ENCODE measurements at places on chromosomes 2 and 18.
A peak's percentile ranks its signal among the peaks of the same experiment; 100 is the strongest.

GRCh38 chr2:138373993-138374408 lies 127.6 kb upstream of the SPOPL start:
- peak; percentile 64 for DNase-seq

GRCh38 chr2:86522711-86523110 lies 40.5 kb downstream of the CHMP3 start:
- no peak for DNase-seq

DNA sequence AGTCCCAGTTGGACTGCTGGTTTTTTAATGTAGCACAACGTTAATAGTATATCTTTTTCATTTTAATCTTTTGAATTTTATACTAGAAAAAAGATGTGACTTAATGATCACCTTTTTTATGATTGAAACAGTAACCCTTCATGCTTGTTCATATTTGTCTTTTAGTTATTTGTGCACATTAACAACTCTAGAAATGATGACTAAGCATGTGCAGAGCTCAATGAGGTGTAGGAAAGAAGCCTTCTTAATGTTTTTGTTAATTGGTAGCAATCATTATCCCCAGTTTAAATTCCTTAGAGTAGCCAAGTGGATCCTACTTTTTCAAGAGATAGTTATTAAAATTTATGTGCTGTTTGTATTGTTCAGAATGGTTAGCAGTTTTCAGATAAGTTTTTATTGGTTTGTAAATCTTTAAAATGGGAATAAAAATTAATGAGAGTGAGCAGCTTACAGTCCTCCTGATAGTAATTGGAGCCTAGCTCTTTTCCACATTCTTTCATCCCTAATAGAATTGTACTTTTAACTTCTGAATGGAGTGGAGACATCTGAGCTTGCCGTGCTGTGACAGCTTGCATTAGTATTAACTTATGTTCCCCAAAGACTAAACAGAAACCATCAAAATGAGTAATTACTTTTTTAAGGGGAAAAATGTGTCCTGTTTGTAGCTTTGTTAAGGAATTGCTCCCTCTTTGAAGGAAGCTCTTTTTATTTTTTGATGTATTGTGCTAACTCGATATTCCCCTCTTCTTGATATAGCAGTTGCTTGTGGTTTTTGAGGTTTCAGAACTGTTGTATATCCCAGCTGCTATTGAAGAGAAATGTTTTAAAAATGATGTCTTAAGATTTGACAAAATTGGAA lies 17.3 kb downstream of the PIK3C3 start:
- no peak for DNase-seq

DNA sequence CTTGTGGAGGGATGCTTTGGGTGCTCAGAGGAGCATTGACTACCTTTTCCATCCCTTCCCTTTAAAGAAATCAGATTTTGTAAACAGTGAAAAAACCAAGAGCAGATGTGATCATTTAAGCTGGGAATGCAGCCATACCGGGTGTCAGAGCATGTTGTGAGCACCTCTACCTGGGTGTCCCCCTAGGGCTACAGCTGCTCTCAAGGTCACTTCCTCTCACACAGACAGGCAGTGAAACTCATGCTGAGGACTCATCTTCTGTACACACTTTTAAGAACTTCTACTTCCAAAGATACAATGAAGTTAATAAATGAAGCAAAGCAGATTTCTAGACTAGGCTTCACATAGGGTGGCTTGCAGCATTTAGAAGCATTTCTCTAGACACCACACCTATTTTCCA lies 48.4 kb upstream of the FRZB start:
- no peak for DNase-seq

GRCh38 chr2:8457092-8457481 lies 224.8 kb upstream of the ID2 start:
- peak; percentile 57 for DNase-seq

DNA sequence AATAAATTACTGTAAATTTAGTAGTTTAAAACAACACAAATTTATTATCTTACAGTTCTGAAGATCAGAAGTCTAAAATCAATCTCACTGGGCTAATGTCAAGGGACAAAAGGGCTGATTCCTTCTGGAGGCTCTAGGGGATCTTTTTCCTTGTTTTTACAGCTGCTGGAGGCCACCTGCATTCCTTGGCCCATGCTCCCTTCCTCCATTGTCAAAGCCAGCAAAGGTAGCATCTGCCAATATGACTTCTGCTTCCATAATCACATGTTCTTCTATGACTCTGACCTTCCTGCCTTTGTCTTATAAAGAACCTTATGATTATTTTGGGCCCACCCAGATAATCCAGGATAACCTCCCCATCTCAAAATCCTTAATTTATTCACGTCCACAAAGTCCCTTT lies 46.0 kb upstream of the FAM136A start:
- DNase-seq, result no peak

DNA sequence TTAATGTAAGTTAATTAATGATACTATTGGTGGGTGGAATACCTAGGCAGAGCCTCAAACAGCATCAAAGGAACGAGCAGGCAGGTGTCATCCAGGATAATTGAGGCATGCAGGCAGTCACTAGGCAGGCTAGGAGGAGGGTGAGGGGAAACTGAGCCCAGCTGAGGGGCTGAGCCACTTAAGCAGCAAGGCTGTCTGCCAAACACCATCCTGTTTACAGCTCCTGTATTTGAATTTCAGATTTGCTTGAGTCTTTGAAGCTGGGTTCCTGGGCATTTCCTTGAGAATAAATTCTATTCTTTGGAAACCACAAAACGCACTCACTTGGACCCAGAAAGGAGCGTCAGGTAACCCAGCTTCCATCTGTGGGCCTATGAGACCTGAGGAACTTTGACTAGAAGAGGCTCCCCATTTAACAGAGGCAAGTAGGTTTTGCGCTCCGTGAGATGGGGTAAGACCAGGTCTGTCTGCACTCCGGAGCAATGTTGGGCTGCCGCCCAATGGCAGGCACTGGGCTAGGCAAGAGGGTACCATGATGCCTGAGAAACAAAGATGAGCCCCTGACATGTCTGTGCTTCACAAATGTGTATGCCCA lies 2.0 kb downstream of the EDAR start:
- DNase-seq, result no peak

DNA sequence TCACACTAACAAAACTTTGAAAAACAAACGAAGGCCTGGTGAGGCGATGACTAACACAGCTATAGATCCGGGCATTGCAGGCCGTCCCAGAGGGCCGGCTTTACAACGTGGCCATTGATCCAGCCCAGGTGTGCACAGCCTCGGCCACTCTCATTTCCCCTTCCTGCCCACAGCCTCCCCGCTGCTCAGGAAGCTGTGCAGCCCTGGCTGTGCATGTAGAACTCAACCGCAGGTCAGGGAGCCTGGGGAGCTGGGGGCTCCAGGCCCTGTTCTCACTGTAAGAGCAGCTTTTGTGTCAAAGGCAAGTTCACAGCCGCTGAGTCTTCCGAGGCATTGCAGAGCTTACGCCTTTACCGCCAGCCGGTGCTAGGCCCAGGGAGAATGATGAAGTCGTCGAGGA lies 87.2 kb downstream of the LONRF2 start:
- peak; percentile 72 for DNase-seq

DNA sequence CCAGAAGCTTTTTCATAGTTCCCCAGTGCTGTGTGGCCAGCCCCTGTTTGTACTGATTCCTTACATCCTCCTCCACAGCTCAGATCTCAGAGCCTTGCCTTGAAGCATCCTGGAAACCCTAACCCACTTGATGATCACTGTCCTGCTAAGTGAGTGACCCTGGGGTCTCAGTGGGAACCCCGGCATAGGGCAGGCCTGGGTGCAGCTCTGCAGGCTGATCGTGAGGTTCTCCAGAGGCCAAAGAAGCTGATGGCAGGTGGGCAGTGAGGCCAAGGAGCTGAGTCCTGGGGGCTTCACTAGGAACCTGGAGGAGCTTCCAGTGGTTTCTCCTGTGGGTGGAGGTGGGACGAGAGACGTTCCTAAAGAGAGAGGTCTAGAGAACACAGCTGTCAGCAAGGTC lies 47.4 kb upstream of the BIN1 start:
- DNase-seq, result no peak

- peak; percentile 85 for DNase-seq
These were observed 510.3 kb downstream of the PLCL1 start for GRCh38 chr2:198314559-198315153.

DNA sequence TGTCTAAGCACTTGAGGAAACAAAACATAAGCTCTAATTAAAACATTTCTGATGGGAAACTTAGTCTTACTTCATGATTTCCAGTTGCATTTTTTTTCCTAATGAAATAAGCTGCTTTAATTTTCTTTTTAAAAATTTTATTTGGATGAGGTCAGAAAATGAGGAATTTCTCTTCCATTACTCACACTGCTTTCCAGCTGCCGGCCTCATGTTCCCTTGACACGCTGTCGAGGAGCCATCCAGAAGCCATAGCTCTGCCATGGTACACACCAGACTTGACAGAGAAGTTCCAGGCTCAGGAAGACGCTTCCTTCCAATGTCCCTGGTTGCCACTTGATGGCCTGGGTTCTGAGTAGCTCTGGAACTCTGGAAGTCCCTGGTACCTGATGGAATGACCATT lies 12.1 kb upstream of the MAPRE2 start:
- no peak for DNase-seq

DNA sequence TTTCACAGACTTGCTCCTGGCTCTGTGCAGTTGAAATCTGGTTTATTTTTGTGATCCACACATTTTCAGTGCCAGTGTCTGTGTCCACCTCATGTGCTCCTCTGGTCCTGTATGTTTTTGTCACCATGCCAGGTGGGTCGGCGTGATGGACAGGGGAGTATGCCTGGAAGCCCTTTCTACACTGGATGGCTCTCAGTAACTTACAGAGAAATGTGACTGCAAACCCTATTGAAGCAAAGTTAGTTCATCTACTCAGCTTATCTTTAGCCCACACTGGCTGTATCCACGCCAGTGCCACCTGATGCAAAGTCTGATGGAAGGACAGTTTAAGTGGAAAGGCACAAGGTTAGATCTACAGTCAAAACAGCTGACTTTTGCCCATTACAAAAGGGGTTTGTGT lies 4.3 kb downstream of the IMPA2 start:
- no peak for DNase-seq

All from common myeloid progenitor, CD34-positive (primary cell).